ENCODE measurements at places on chromosomes 5 and 9.

- no peak for DNase-seq
Observed at GRCh38 chr5:42807722-42808447, 3.8 kb downstream of the SELENOP start.

- DNase-seq, result no peak
Observed at GRCh38 chr9:118000581-118000980, 296.4 kb downstream of the TLR4 start.

DNA sequence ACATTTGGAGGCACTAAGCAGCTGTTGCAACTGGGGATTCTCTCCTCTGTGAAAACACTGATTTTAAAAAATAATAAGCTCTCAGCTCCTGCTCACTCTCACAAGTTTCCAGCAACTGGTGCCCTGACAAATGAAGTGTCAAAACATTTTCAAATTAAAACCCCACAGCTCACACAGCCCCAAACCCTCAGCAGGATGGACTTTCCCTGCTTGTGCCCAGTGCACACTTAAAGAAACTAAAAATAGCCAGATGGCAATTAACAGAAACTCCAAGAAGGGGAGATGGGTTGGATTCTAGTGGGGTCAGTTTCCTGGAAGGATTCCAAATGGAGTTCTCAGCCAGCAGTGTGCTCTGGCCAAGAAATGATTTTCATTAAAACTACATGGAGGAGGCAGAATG is 163.0 kb upstream of the PUM3 start:
- no peak for DNase-seq

DNA sequence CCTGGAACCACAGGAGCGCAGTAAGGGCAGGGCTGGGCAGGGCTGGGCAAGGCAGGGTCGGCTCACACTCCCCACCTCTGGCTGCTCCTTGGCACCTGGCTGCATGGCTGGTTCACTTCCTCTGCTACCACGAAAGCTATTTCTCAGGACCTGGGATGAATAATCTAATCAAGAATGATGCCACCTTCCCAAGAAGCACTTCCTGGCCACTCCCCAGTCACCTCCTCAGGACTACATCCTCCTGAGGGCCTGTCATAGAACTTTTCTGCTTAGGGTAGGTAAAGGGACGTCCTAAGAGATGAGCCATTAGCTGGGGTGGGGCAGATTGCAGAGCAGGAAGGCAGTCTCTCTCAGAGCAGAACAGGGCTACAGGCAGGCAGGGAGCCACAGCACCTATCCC is 288.2 kb upstream of the MAP3K1 start:
- DNase-seq, result no peak

GRCh38 chr5:172868436-172868923 is 34.4 kb downstream of the ERGIC1 start:
- no peak for DNase-seq

- DNase-seq, result no peak
Observed at GRCh38 chr5:34450338-34450737, 205.8 kb upstream of the RAI14 start.

GRCh38 chr9:90727488-90727887 is 74.1 kb upstream of the SYK start:
- DNase-seq, result no peak

- no peak for DNase-seq
Observed at GRCh38 chr5:142522983-142523382, 162.9 kb downstream of the FGF1 start.

GRCh38 chr9:107193251-107193650 is 89.8 kb upstream of the RAD23B start:
- DNase-seq, result no peak

GRCh38 chr5:138029944-138030343 is 2.9 kb downstream of the FAM13B start:
- DNase-seq, result no peak

DNA sequence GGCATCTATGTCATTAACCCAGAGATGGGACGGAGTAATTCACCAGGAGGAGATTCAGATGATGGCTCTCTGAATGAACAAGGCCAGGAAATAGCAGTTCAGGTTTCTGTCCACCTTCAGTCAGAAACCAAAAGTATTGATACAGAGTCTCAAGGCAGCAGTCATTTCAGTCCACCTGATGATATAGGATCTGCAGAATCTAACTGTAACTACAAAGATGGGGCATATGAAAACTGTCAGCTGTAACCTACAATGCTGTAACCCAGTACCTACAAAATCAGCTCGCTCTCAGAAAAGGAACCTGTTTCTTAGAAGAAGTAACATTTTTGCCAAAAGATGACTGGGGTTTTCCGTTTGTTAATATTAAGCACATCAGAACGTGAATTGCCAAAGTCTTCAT is 14.7 kb downstream of the MFAP3 start:
- no peak for DNase-seq

GRCh38 chr9:120920806-120921178 is 5.8 kb downstream of the TRAF1 start:
- DNase-seq, result no peak

Measured in stimulated activated CD8-positive, alpha-beta memory T cell treated with anti-CD3 and anti-CD28 coated beads, Interleukin-7, amount 100 ng/mL, for 1 hour (primary cell).